ENCODE measurements at places on chromosomes 16 and 17. TPM values are rescaled to one million over a fixed set of nuclear protein-coding genes. Genes with fewer than 3 reads are reported as not detected.

MYADML2 gene
- total RNA-seq = not detected

RGS11 gene
- 0.97 TPM for total RNA-seq

PGP gene
- 28.3 TPM for total RNA-seq

NXN gene
- total RNA-seq = 25.7 TPM

EDC4 gene
- total RNA-seq = 50.3 TPM

ACSM3 gene
- total RNA-seq = 5.2 TPM

CX3CL1 gene
- total RNA-seq = 2.3 TPM

SLFN13 gene
- total RNA-seq = 1.3 TPM

EVI2A gene
- 1.3 TPM for total RNA-seq

CD300LB gene
- total RNA-seq = not detected

VTN gene
- 0.30 TPM for total RNA-seq

RPH3AL gene
- 6.8 TPM for total RNA-seq

TM4SF5 gene
- total RNA-seq = not detected

WNT9B gene
- not detected for total RNA-seq

DLX4 gene
- total RNA-seq = not detected

DPEP3 gene
- not detected for total RNA-seq

TBC1D3E gene
- not detected for total RNA-seq

LRRC37B gene
- total RNA-seq = 4.2 TPM

PSMD11 gene
- 171 TPM for total RNA-seq

GINS3 gene
- 8.8 TPM for total RNA-seq

IGF2BP1 gene
- 10.0 TPM for total RNA-seq

RNF43 gene
- 0.15 TPM for total RNA-seq

MAP1LC3B gene
- total RNA-seq = 25.8 TPM
